ENCODE measurements at places on chromosomes 11 and 22.

GRCh38 chr11:69904161-69904973, 85.2 kb upstream of the FGF3 start:
- no peak for DNase-seq

- DNase-seq: no peak
Measured at GRCh38 chr11:126800009-126800408, 200.6 kb downstream of the KIRREL3 start.

DNA sequence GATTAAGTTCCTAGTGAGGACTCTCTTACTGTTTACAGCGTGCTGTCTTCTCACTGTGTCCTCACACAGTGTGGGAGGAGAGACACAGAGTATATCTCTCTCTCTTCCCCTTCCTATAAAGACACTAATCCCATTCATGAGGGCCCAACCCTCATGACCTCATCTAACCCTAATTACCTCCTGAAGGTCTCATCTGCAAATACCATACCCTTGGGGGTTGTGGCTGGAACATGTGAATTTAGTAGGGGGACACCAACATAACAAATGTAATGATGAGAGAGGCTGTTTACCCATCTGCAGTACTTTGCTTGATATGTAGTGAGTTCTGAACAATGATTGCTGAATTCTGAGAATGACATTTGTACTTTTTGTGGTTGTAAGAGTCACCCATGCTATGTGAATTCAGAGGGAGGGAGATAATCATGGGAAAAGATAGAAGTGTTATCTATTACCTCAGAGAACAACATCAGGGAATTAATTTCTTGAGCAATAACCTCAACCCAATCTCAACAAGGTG, 4.9 kb upstream of the OR52W1 start:
- no peak for DNase-seq

- no peak for DNase-seq
Measured at GRCh38 chr22:25419247-25420113, 145.0 kb upstream of the GRK3 start.

DNA sequence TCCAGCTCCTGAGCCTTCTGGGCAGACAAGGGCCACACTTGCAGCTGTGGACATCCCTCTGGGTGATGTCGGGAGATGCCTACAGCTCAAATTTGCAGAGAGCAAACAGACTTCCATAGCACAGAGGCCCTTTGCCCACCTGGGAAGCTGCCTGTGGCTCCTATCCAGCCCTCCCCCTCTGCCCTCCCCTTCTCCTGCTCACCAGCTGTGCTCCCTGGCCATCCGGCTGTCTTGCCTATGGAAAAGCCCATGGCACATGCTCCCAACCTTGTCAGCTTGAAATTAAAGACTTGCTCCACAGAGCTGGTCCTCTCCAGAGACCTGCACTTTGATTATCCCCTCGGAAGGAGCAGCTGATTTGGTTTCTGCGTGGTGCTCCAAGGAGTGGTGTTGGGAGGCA, 118.9 kb upstream of the NECTIN1 start:
- DNase-seq: no peak

GRCh38 chr11:118524356-118524755, 2.9 kb upstream of the TTC36 start:
- no peak for DNase-seq

DNA sequence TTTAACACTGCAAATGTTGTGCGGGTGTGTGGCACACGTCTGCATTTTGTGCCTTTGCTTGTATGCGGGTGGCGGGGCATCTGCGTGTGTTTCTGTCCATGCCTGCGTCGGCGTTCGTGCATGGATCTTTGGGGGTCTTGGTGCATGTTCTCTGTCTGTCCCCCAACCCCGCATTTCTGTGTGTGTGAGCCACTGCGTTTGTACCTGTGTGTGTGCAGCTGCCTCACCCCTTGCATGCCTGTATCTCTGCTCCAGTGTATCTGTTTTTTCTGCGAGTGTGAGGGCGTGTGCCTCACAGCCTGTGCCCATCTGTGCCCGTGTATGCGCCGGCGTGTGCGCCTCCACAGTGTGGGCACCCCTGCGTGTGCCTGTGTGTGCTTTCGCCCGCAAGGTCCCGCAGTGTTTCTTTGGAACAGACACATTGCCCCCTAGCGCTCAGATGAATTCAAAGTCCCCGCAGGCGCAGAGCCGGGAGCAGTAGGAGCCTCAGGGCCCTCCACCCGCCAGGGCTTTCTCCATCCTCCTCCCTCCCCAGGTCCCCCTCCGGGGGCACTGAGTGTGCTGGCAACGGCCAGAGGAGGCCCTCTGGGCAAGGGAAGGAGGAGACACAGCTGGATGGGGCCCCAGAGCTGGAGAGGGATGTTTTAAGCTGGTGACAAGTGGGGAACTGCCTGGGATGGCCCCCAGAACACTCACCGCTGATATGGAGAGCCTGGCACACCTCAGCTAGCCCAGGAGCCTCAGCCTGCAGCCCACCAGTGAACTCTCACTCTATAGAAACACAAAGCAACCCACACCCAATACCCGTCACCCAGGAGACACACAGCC, 3.1 kb upstream of the MN1 start:
- DNase-seq: no peak

DNA sequence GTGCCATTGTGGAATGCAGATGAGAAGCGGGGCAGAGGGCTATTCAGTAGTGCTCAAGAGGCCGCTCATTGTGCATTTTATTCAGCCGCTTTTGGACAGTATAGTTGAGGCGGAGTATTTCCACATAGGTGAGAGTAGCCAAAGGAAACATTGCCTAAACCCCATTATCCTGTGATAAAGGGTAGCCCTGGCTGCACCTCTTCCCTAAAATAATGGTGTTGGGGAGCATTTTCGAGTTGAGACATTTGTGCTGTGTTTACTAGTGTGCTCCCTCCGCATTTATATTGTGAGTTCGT, 68.8 kb downstream of the SPECC1L start:
- DNase-seq: no peak

- DNase-seq: no peak
Measured at GRCh38 chr11:58762284-58763119, 30.8 kb upstream of the GLYAT start.

GRCh38 chr11:89175796-89176195, 1.9 kb upstream of the TYR start:
- no peak for DNase-seq

DNA sequence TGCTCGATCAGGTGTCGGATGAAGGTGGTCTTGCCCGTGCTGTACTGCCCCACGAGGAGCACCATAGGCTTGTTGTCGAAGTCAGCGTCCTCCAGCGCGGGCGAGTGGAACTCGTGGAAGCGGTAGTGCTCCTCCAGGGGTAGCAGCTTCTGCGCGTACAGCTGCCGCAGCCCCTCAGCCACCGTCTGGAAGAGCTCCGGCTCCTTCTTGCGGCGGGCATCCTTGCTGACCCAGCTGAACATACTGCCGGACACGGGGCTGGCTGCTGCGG, 263 bp downstream of the EHD1 start:
- no peak for DNase-seq
